ENCODE measurements at places on chromosomes 3 and 15. TPM values are rescaled to one million over a fixed set of nuclear protein-coding genes. Genes with fewer than 3 reads are reported as not detected.

GRCh38 chr3:16888356-16888755 is 3.6 kb downstream of the PLCL2 start:
- peak overlapping the region; percentile 89 for H3K4me3 ChIP-seq
- H3K27ac ChIP-seq: no peak overlapping the region
- H3K36me3 ChIP-seq: no peaks in the 10 kb centered on the region
- H3K4me1 ChIP-seq: no peaks in the 10 kb centered on the region
- DNase-seq: no peak
- no peaks in the 10 kb centered on the region for H3K27me3 ChIP-seq

DNA sequence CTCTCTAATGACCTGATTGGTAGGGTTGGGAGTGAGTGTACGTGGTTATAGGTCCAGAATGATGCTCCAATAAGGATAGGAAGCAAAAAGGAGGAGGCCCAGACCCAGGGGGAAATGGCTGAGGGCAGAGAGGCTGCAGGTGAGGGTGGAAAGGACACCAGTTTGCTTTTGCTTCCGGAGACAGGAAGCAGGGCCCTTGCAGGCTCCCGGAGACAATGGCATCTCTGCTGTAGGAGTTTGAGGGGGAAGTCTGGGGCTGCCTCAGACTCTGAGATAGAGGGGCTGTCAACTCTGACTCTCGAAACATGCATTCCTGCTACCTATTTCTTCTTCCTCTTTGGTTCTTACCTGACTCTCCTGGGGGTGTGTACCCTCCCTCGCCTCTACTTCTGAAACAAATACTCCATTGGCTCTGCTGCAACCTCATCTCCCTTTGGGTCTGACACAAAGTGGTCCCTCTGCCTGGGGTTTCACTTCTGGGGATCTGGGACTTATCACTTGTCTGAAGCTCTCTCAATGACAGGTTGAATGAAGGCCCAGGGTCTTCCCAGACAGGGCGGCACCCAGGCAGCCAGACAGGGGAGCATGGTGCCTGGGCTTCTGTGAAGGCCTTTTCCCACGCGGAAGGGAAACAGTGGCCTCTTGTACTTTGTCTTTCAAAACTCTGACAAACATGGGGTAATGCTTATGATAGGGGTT is 61.5 kb downstream of the CHRD start:
- no peak for DNase-seq
- H3K27me3 ChIP-seq: no peaks in the 10 kb centered on the region
- no peaks in the 10 kb centered on the region for H3K4me1 ChIP-seq
- no peaks in the 10 kb centered on the region for H3K36me3 ChIP-seq
- H3K27ac ChIP-seq: no peak overlapping the region

- no peak for DNase-seq
- no peaks in the 10 kb centered on the region for H3K27me3 ChIP-seq
- no peak overlapping the region for H3K4me3 ChIP-seq
- no peaks in the 10 kb centered on the region for H3K36me3 ChIP-seq
Observed at GRCh38 chr3:172018364-172018763, 21.0 kb upstream of the FNDC3B start.

GRCh38 chr3:172357850-172358754 is 90.2 kb downstream of the GHSR start:
- H3K4me3 ChIP-seq: no peak overlapping the region
- H3K27ac ChIP-seq: peak overlapping the region; percentile 38
- peaks cover 20% of the 10 kb centered on the region for H3K4me1 ChIP-seq
- DNase-seq: no peak

- H3K27ac ChIP-seq: no peak overlapping the region
- DNase-seq: no peak
- no peak overlapping the region for H3K4me3 ChIP-seq
- no peaks in the 10 kb centered on the region for H3K36me3 ChIP-seq
- H3K4me1 ChIP-seq: peaks cover 20% of the 10 kb centered on the region
Observed at GRCh38 chr3:128786434-128787020, 60.5 kb downstream of the RAB7A start.

The KLHL40 gene
- not detected for total RNA-seq

DNA sequence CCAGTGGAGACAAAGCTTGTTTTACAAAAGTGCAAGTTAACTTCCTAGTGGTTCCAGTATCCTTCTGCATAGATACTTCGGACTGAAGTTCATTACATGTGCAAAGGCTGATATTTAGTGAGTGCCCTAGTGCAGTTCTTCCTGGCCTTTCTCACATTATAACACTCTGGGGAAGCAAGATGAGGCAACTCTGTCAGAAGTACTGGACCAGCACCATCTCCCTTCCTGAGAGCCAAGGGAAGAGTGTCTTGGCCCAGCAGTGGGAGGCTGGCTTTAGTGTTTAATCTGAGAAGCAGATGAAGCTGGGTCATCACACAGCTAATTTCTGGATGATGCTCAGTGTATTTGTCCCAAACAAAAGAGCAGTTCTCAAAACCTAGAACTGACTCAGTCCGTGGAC is 397.7 kb downstream of the CACNA2D3 start:
- no peak overlapping the region for H3K27ac ChIP-seq
- H3K4me3 ChIP-seq: no peak overlapping the region
- H3K4me1 ChIP-seq: no peaks in the 10 kb centered on the region
- no peak for DNase-seq

The CCR3 gene
- not detected for total RNA-seq

The FOXB1 gene
- total RNA-seq: not detected

Data from kidney (tissue), 22 donors.